Fibroblast of villous mesenchyme (primary cell): ENCODE measurements at places on chromosomes 11 and 22. TPM values are rescaled to one million over a fixed set of nuclear protein-coding genes. Genes with fewer than 3 reads are reported as not detected.

The APOBEC3F gene
- 4.8 and 5.6 TPM in 2 replicates for total RNA-seq

The FBLN1 gene
- total RNA-seq, result 102 and 256 TPM in 2 replicates

The GGT5 gene
- 0.97 and 2.2 TPM in 2 replicates for total RNA-seq

The SCGB2A2 gene
- total RNA-seq, result not detected in 2 replicates

The AKIP1 gene
- 59.6 and 74.3 TPM in 2 replicates for total RNA-seq

The FJX1 gene
- total RNA-seq, result 89.8 and 205 TPM in 2 replicates

The RAB3IL1 gene
- 6.9 and 10.6 TPM in 2 replicates for total RNA-seq

The SPA17 gene
- 12.1 and 13.5 TPM in 2 replicates for total RNA-seq

The GPR83 gene
- total RNA-seq, result under 0.01 TPM in 1 of 2 replicates, not detected in the other

The OR5T3 gene
- total RNA-seq, result not detected in 2 replicates

The PRR33 gene
- total RNA-seq, result not detected in 2 replicates

The SLC37A2 gene
- 0.97 and 1.7 TPM in 2 replicates for total RNA-seq

The SNU13 gene
- total RNA-seq, result 65.4 and 73.8 TPM in 2 replicates

The PACSIN3 gene
- total RNA-seq, result 26.7 and 39.3 TPM in 2 replicates

The C11orf97 gene
- total RNA-seq, result not detected in 2 replicates

The TMA7B gene
- total RNA-seq, result not detected in 2 replicates

The C22orf42 gene
- not detected in 2 replicates for total RNA-seq

The APOA5 gene
- not detected in 2 replicates for total RNA-seq

The DMC1 gene
- total RNA-seq, result 2.3 and 6.5 TPM in 2 replicates

The ELMOD1 gene
- 0.43 and 0.64 TPM in 2 replicates for total RNA-seq

The GSTT2 gene
- 0.32 TPM in 1 of 2 replicates, not detected in the other for total RNA-seq

The CRYBB2 gene
- total RNA-seq, result not detected in 2 replicates

The EHF gene
- total RNA-seq, result under 0.01 TPM in 1 of 2 replicates, not detected in the other

The RASL10A gene
- total RNA-seq, result 0.86 TPM in 1 of 2 replicates, not detected in the other

The NCF4 gene
- total RNA-seq, result not detected in 2 replicates

The BLID gene
- total RNA-seq, result 6.0 and 9.3 TPM in 2 replicates

The SLC35F2 gene
- 4.8 and 14.7 TPM in 2 replicates for total RNA-seq

The PRODH gene
- not detected in 2 replicates for total RNA-seq

The SLC22A6 gene
- not detected in 2 replicates for total RNA-seq

The TRIM51 gene
- not detected in 2 replicates for total RNA-seq

The OR51E2 gene
- 0.43 and 1.9 TPM in 2 replicates for total RNA-seq

The TRPT1 gene
- total RNA-seq, result 32.4 and 33.2 TPM in 2 replicates

The MICAL2 gene
- 164 and 323 TPM in 2 replicates for total RNA-seq

The ARHGAP42 gene
- 13.9 and 16.8 TPM in 2 replicates for total RNA-seq

The OR52H1 gene
- 0.32 and 0.86 TPM in 2 replicates for total RNA-seq

The ZNF215 gene
- 6.5 and 7.1 TPM in 2 replicates for total RNA-seq

The CALCA gene
- total RNA-seq, result not detected in 2 replicates

The DPP3 gene
- 67.6 and 70.4 TPM in 2 replicates for total RNA-seq

The ARHGAP20 gene
- total RNA-seq, result 4.2 and 7.3 TPM in 2 replicates

The UBQLNL gene
- under 0.01 TPM in 2 replicates for total RNA-seq

The TMEM191C gene
- 0.97 and 1.7 TPM in 2 replicates for total RNA-seq

The FAM111A gene
- 37.0 and 60.0 TPM in 2 replicates for total RNA-seq

The YPEL4 gene
- total RNA-seq, result 0.43 and 0.64 TPM in 2 replicates

The TMEM86A gene
- 0.32 and 0.43 TPM in 2 replicates for total RNA-seq

The TBC1D22A gene
- 12.5 and 14.5 TPM in 2 replicates for total RNA-seq

The ACRV1 gene
- not detected in 2 replicates for total RNA-seq

The HSCB gene
- 11.2 and 13.9 TPM in 2 replicates for total RNA-seq

The P2RX6 gene
- 1.3 and 3.5 TPM in 2 replicates for total RNA-seq
